ENCODE measurements at places on chromosomes 4 and X. TPM values are rescaled to one million over a fixed set of nuclear protein-coding genes. Genes with fewer than 3 reads are reported as not detected.

The CASP3 gene
- 34.9 TPM for polyA plus RNA-seq

The STK26 gene
- polyA plus RNA-seq, result 12.8 TPM

The MUC7 gene
- polyA plus RNA-seq, result not detected

The PAGE5 gene
- polyA plus RNA-seq, result not detected

The AKAP17A gene
- 33.6 TPM for polyA plus RNA-seq

The SUPT20HL1 gene
- polyA plus RNA-seq, result 0.05 TPM

The MAGEB5 gene
- polyA plus RNA-seq, result not detected

The RBMXL3 gene
- polyA plus RNA-seq, result not detected

The GUCY1A1 gene
- 169 TPM for polyA plus RNA-seq

The POLN gene
- polyA plus RNA-seq, result 4.6 TPM

The VSIG4 gene
- polyA plus RNA-seq, result 11.2 TPM

The CFI gene
- 107 TPM for polyA plus RNA-seq

The SRP72 gene
- polyA plus RNA-seq, result 138 TPM

The CABS1 gene
- polyA plus RNA-seq, result not detected

The SLITRK4 gene
- polyA plus RNA-seq, result 1.9 TPM

The USP17L5 gene
- not detected for polyA plus RNA-seq

The WNK3 gene
- 6.2 TPM for polyA plus RNA-seq

The FHDC1 gene
- polyA plus RNA-seq, result 9.6 TPM

The IBSP gene
- polyA plus RNA-seq, result not detected
